Suprapubic skin (tissue), 4 donors: ENCODE measurements at places on chromosomes 7 and 10. TPM values are rescaled to one million over a fixed set of nuclear protein-coding genes. Genes with fewer than 3 reads are reported as not detected.
A peak's percentile ranks its signal among the peaks of the same experiment; 100 is the strongest.

- H3K27ac ChIP-seq = no peak overlapping the region
- no peaks in the 10 kb centered on the region for H3K4me1 ChIP-seq
- peaks cover 29% of the 10 kb centered on the region for H3K27me3 ChIP-seq
- no peak overlapping the region for H3K4me3 ChIP-seq
- no peak for DNase-seq
- H3K36me3 ChIP-seq = no peaks in the 10 kb centered on the region
Observed at GRCh38 chr10:22998091-22998490, 70.2 kb downstream of the ARMC3 start.

DNA sequence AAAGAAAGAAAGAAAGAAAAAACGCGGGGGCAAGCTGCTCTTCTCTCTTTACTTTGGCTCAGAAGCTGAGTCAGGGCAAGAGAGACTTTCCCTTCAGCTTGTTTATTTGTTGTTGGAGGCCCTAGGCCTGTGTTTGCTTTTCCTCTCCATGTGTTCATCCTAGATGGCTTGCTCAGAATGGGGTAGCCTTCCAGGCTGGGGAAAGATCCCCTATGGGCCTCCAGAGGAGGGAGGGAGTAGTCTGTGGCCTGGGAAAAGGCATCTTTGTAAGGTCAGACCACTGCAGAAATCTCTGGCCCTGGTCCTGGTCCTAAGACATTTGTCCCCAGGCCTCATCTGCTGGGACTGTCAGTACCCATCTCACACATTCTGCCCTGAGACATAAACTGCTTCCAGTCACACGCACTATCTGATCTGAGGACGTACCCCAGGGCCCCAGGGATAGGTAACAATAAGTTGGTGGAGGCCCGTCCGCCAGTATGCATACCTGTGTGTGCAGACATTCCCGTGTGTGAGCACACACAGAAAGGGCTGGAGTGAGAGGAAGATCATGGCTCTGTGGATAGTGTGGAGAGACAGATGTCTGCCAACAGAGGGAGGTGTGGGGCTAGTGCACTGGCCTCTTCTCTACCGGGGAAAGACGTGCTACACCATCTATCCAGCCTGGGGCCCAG, 4.9 kb upstream of the SCD start:
- H3K27me3 ChIP-seq = peaks cover 7% of the 10 kb centered on the region
- no peak overlapping the region for H3K27ac ChIP-seq
- no peaks in the 10 kb centered on the region for H3K36me3 ChIP-seq
- peaks cover 11% of the 10 kb centered on the region for H3K4me1 ChIP-seq

GRCh38 chr10:35336921-35337823, 863 bp downstream of the CCNY start:
- H3K36me3 ChIP-seq = no peaks in the 10 kb centered on the region
- peak overlapping the region; percentile 78 for H3K4me3 ChIP-seq
- H3K27ac ChIP-seq = peak overlapping the region; percentile 75
- peak; percentile 74 for DNase-seq
- H3K4me1 ChIP-seq = peaks cover 66% of the 10 kb centered on the region

- H3K27ac ChIP-seq = no peak overlapping the region
- H3K4me3 ChIP-seq = no peak overlapping the region
- no peaks in the 10 kb centered on the region for H3K27me3 ChIP-seq
- DNase-seq = no peak
- peaks cover 4% of the 10 kb centered on the region for H3K4me1 ChIP-seq
- H3K36me3 ChIP-seq = no peaks in the 10 kb centered on the region
Observed at GRCh38 chr7:151808400-151809145, 68.3 kb downstream of the PRKAG2 start.

DNA sequence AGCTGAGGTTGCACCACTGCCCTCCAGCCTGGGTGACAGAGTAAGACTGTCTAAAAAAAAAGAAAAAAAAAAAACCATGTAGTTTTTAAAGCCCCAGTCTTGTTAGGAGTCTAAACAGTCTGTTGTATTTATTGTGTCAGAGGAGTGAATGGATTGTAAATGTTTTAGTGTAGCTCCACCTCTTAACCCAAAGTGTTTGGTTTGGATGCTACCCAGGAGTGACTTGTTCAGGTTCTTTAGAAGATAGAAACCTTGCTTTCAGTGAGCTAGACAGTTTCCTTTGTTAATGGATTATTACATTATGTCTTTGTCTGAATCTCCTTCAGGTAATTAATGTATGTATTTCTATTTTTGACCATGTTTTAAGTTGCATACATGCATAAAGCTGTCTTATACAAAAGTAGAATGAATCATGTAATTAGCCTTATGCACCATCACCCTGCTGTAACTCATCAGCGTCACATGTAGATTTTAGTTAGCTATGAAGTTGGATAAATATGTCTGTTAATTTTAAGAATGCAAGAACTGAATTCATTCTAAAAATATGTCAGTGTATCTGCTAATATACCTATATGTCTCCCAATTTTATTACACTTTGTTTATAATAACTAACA, 97.7 kb downstream of the TAF3 start:
- no peak overlapping the region for H3K4me3 ChIP-seq
- no peaks in the 10 kb centered on the region for H3K27me3 ChIP-seq
- H3K36me3 ChIP-seq = no peaks in the 10 kb centered on the region

GRCh38 chr10:17836942-17837341, 27.8 kb downstream of the MRC1 start:
- peak overlapping the region; percentile 15 for H3K4me3 ChIP-seq
- peaks cover 9% of the 10 kb centered on the region for H3K27me3 ChIP-seq
- no peaks in the 10 kb centered on the region for H3K36me3 ChIP-seq
- H3K27ac ChIP-seq = no peak overlapping the region
- DNase-seq = no peak

DNA sequence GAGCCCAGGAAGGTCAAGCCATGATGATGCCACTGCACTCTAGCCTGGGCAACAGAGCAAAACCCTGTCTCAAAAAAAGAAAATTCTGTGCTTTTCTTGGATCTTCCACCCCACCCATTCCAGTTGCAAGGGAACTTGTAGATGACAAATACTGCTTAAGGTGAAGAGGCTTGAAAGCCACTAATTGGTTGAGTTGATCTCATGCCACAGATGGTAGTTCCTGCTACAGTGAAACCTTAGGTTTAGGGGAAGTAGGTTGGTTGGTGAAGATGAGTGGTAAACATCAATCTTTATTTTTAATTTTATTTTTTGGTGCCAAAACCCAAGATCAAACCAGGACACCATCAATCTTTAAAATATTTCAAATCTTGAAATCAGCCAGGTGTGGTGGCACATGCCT, 2.9 kb upstream of the GDI2 start:
- no peaks in the 10 kb centered on the region for H3K36me3 ChIP-seq
- no peak for DNase-seq
- peaks cover 21% of the 10 kb centered on the region for H3K4me1 ChIP-seq
- H3K27ac ChIP-seq = no peak overlapping the region

- H3K4me1 ChIP-seq = peaks cover 3% of the 10 kb centered on the region
- no peaks in the 10 kb centered on the region for H3K36me3 ChIP-seq
- no peak overlapping the region for H3K27ac ChIP-seq
Observed at GRCh38 chr7:137337902-137338301, 5.6 kb downstream of the PTN start.

DNA sequence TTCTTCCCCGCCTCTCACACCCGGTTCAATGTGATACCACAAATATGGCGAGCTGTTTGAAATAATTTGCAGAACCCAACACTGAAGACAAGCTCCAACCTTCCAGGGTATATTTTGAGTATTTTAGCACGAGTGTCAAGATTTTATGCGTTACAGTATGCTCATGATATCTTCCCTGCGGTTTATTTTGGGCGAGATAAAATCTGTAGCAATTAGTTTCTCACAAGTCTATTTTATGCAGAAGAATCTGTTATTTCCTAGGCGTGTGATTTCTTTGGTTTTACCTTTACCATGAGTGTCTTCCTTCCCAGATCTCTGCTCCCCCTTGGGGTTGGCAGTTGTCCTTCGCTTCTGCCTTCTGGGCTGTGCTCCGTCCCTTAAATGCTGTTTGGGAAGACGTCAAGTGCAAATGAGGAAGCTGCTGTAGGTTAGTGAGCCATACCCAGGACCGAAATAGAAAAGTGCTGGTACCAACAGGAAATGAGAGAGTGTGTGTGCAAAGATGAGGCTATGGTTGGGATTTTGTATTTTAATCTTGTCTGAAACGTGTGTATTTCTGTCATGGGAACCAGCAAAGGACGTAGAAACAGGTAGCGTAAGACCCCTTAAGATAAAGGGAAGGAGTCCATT, 299.8 kb downstream of the KLF6 start:
- H3K27me3 ChIP-seq = no peaks in the 10 kb centered on the region
- H3K4me1 ChIP-seq = peaks cover 52% of the 10 kb centered on the region
- H3K27ac ChIP-seq = peak overlapping the region; percentile 60
- no peak for DNase-seq

GRCh38 chr7:133051066-133051465, 30.8 kb downstream of the CHCHD3 start:
- no peak for DNase-seq
- H3K27ac ChIP-seq = no peak overlapping the region
- H3K4me1 ChIP-seq = peaks cover 34% of the 10 kb centered on the region
- no peaks in the 10 kb centered on the region for H3K27me3 ChIP-seq

GRCh38 chr10:75772153-75772887, 340.9 kb downstream of the LRMDA start:
- H3K27me3 ChIP-seq = no peaks in the 10 kb centered on the region
- H3K36me3 ChIP-seq = no peaks in the 10 kb centered on the region
- peaks cover 10% of the 10 kb centered on the region for H3K4me1 ChIP-seq
- DNase-seq = no peak
- H3K27ac ChIP-seq = peak overlapping the region; percentile 19

- no peak overlapping the region for H3K27ac ChIP-seq
- H3K27me3 ChIP-seq = no peaks in the 10 kb centered on the region
- no peak for DNase-seq
- H3K36me3 ChIP-seq = no peaks in the 10 kb centered on the region
- no peak overlapping the region for H3K4me3 ChIP-seq
Observed at GRCh38 chr7:40733114-40733513, 598.3 kb downstream of the SUGCT start.

MYO1G gene
- 4.5 TPM for total RNA-seq

RGR gene
- total RNA-seq = not detected

MSMB gene
- 4.5 TPM for total RNA-seq

RAMP3 gene
- 32.9 TPM for total RNA-seq

ZKSCAN1 gene
- total RNA-seq = 50.5 TPM

ASB10 gene
- not detected for total RNA-seq

RET gene
- total RNA-seq = 0.59 TPM
